ENCODE measurements at places on chromosomes 16 and 17. TPM values are rescaled to one million over a fixed set of nuclear protein-coding genes. Genes with fewer than 3 reads are reported as not detected.
A peak's percentile ranks its signal among the peaks of the same experiment; 100 is the strongest.

DNA sequence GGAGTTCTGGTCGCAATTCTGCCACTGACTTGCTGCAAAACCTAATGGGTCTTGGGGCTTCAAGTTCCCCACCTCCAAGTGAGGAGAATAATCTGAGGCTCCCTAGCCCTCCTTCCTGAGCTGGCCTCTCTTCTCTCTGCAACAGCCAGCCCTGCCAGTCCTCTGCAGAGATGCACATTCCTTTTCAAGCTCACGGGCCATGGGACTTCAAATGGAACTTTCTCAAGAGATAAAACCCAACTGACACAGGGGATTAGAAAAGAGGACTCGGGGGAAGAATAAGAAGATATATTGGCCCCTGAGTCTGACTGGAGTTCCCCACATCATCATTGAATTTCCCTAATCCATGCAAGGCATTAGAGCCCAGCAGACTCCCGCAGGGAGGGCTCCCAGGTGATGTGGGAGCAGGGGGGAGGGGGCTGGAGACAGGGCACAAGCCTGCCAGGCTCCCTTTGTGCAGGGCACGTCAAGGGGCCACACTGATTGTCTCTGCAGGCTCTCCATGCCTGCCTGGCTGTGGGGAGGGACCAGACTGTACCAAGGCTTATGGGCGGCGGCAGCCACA, 131.0 kb downstream of the CCDC144A start:
- DNase-seq = no peak

DNA sequence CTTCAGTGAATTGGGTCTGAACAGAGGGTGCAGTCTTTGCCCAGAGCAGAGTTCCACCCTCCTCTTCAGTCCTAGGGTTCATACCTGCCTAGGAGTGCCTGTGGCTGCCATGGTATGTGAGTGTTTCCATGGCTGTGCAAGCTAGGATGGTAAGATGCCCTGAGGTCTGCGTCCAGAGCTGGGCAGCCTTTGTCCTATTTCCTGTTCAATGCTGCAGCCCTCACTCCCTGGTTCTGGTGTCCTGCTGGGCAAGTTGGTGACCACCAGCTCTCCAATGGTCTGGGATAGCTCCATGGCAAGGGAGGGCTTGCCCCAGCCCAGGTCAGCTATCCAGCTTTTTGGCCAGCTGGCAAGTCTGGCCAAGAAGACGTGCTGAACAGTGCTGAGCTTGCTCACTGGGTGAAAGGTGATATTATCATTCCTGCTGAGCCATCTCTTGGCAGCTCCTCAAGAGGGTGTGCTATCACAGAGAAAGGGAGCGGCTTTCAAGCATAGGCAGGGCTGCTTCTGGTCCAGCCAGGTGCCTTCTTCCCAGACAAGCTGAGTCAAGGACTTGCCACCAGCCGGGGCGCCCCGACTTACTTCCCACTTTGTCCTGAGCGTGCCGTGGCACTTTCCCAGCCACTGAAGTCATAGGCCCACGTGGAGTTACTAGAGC, 13.0 kb upstream of the NFATC3 start:
- peak; percentile 50 for DNase-seq

DNA sequence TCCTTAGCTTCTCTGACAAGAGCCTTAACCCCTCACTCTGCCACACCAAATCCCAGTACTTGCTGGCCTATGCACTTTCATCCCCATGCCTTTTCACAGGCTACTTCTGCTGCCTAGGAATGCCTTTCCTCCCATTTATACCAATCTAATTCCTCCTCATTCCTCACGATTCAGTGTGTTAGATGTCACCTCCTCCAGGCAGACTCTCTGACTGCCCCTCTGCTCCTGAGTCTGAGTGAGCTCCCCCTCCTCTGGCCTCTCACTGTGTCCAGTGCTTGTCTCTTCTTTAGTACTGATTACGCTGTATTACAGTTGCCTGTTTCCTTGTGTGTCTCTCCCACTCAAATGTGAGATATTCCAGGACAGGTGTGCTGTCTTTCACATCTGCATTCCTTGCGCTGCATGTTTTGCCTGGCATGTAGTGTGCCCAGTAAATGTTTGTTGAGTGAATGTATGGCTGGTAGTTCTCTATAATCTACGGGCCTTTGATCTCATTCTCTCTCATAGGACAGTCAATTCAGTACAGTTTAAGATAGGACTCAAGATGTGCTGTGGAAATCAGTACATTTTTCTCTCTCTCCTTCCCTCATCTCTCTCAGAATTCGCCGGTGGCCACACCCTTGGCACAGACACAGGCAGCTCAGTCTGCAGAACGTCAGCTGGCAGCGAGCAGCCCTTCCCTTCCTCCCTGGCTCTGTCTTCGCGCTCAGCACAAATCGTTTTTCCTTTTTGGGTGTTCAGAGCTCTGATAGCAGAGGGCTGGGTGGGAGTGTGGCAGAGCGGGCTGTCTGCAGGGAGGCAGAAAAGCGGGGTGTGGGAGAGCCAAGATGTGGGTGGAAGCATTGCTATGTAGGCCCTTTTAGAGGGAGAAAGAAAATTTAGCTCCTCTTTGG, 18.5 kb downstream of the ARL4D start:
- DNase-seq = peak; percentile 85

- no peak for DNase-seq
Observed at GRCh38 chr17:54270499-54270898, 447.8 kb downstream of the KIF2B start.

LRRC75A gene
- total RNA-seq = 0.91 TPM

All from left cardiac atrium (tissue), 4 donors.